Stimulated activated CD4-positive, alpha-beta T cell treated with anti-CD3 and anti-CD28 coated beads, Interleukin-15, amount 100 ng/mL, for 1 hour (primary cell): ENCODE measurements at places on chromosomes 6 and 20.

DNA sequence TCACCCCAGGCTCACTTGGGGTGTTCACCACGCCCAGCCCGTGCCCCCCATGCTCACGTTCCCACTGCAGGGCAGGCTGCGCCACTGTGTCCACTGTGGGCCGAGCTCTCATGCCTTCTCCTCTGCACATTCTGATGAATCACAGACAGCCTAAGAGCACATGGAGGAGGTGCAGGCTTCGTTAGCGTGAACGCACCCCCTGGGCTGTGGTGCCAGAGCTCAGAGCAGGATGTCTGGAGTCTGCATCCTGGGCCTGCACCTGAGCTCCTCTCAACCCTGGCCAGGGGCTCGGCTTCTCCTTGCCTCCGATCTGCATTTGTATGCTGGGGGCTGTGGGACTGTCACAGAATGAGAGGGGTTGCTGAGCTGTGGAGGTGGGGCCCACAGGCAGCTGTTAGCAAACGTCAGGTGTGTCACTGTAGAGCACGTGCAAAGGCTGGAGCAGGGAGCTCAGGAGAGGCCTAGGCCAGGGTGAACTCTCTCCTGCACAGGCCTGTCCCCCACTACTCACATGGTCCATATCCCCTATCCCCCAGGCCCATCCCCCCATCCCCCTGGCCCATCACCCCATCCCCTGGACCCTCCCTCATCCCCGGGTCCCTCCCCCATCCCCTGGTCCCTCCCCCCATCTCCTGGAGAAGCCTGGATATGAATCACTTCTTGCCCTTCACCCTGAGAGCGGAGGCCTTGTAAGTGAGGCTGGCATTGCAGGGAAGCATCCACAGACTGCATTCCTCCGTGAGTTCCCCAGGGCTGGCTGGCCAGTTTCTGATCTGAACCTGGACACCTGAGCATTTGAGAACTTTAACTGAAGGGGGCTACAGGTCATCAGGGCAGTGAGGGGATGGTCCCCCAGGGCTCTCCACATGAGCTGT lies 309.5 kb downstream of the TAF4 start:
- DNase-seq, result no peak

DNA sequence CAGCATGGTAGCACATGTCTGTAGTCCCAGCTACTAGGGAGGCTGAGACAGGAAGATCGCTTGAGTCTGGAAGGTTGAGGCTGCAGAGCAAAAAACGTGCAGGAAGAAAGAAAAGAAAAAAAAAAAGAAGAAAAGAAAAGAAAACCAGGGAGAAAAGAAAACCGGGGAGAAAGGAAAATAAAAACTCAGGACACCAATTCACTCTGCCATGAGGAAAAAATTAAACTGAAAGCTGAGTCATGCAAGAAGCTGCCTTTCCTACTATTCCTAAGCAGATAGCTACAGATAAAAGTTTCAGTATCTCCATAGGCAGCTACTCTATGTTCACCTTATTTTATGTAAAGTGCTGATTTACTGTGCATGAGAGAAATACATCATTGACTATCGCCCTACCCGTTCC lies 10.5 kb downstream of the PTGIS start:
- no peak for DNase-seq

DNA sequence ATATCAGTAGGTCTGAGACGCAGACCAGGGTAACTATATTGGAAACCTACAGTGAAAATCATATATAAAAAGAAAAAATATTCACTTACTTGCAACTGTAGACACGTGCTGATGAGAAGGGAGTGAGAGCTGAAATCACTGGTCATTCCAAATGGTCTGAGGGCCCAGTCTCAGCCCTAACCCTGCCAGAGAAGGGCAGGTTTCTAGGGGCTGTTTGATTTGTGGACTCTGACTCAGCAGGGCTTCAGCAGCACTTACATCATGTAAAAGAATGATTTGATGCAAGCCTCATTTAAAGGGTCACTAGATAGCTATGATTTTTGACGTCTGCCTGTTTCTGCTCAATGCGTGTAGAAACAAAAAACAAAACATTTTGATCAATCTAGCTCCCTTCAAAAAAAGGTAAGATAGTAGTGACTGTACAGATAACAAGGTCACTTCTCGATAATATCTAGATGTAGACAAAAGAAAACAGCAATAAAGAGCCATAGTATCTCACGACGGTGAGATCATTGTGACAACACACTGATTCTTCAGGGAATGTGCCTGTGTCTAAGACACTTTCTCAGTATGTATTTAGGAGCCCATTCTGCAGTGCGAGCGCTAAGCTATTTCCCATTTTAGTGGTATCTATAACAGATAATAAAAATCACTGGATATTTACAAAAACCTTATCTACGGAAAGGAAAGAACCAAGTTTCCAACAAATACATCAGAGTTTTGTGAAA lies 307.2 kb downstream of the HIVEP2 start:
- no peak for DNase-seq

DNA sequence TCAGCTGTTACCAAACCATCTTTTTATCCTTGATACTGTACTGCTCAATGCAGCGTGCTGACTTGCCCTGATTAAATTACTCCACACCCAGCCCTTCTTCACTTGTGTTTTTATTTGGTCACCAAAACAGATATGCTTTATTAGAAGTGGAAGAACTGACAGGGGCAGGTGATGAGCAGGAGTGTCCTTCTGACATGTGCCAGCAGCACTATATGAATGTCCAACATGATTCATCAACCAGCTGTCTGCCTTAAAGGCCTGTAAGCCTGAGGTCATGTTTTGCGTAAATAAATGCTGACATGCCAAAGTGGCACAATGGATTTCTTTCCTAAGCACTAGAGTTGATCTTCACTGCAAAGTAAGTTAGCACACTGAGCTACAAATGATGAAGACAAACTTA lies 15.4 kb downstream of the POPDC3 start:
- DNase-seq, result no peak

GRCh38 chr6:41824571-41825569 lies 37.4 kb downstream of the TOMM6 start:
- DNase-seq, result no peak

DNA sequence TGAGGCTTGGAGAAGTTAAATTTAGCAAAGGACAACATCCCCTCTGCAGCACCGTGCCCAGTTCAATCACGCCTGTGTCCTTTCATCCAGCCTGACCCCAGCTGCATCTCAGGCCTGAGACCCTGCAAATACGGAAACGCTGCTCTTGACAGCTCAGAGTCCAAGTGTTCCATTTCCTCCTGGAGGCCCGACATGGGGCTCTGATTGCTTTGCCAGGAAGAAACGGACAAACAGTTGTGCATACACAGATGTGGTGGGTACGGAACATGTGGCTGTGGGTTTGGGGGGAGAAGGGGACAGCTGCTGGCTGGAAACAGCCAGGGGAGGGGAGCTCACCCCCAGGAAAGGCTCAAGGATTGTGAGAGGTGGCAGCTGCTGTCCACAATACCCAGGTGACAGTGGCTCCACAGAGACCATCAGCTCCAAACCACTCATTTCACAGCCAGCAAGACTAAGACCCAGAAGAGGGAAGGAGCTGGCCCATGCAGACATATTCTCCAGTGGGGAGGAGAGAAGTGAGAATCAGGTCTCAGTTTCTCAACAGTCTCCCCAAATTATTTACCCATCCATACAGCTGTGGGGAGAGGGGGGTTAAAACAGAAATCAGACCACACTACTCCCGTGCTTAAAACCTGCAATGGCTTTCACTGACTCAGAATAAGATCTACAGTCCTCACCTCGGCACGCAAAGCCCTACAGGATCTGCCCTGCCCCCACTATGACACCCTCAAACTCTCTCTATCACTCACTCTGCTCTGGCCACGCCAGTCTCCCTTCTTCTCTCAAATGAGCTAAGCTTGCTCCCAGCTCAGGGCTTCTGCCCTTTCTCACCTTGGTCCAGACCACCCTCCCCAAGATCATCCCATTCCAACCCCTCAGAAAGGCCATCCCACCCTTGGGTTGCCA lies 89.1 kb downstream of the PREX1 start:
- no peak for DNase-seq

DNA sequence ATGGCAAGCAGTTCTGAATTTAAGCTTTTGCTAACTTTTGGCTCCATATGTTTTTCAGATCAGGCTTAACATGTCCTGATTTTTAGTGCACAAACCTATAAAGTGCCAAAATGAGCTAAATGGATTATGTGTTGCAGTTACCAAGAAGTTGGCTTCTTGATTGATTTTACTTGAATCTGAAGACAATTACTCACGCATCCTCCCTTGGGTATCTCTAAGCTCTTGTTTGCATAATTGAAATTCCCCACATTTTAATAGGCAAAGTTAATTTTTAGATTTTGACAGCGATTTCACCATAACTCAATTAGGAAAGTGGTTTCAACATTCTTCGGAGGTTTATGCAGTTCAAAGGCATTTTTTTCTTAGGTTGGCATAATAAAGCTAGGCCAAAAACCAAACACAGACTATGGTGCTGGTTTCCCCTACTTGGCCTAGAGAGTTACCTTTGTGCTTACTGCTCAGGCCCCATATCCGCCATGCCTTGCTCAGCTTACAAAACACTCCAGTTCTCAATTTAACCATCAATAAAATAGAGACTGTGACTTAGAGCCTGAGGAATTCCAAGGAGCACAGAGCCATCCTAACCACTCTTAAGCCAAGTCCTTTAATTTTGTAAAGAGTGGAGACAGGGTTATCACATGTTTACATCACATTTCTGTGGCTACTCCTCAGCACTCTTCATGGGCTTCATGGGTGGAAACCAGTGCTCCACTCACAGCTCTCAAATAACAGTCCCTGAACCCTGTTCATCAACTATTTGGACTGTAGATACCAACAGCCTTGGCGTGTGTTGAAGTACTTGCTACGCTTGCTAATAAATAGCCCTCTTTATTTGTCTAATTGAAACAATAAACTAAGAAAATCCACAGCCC lies 32.1 kb downstream of the LAMA4 start:
- no peak for DNase-seq

DNA sequence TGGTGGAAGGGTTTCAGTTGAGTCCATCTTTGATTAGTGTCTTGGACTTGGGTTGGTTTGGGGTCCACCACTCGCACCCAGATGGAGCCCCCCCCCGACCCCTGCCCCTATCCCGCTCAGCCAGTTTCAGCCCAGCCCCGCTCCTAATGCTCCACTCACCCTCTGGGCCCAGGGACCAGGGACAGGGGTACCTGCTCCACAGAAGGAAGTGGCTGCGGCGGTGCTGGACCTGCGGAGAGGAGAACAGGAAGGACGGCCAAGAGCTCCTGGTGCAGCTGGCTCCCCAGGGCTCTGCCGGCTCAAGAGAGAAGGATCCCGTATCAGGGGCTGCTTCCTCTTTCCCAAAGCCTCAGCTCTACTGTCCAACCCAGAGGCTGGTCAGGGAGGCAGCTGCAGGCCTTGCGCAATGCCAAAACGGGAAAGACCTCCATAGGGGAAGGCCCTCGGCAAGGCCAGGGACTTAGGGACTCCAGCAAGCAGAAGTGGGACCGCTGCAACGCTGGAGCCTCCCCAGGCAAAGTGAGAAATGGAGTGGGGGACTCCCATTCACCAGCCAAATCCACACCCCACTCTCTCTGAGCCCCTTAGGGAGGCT lies at the start of gene SIGLEC1:
SIGLEC1 (minus strand) TSS at position 322 of the 595 bp plus-strand sequence. CDS start 5,472 bp downstream, outside the sequence.
- DNase-seq, result no peak

DNA sequence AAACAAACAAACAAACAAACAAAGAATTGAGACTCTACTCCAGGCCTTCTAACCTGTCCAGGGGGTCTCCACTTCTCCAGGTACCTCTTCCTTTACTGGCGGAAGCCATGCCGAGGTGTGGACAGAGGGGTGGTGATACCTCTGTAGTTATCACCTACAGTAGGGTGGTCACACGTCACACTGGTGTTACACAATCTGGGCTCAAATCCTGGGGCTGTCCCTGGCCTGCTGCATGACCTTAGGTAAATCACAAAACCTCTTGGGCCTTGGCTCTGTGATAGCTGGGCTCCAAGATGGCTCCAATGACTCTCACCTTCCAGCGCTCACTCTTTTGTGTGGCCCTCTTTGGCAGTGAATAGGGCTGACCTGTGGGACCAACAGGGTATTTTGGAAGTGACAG lies 76.8 kb upstream of the ZNFX1 start:
- DNase-seq, result no peak

DNA sequence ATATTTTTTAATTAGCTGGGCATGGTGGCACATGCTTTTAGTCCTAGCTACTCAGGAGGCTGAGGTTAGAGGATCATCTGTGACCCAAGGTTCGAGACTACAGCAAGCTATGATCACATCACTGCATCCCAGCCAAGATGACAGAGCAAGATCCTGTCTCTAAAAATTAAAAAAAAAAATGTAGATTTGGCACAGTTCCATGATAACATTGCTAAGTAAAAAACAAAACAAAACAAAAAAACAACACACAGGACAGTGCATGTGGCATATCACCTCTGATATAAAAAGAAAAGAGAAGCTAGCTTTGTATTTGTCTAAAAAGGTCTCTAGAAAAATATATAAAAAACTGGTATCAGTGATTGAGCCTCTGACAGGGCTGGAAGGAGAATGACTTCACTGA lies 24.6 kb downstream of the RNF24 start:
- no peak for DNase-seq

DNA sequence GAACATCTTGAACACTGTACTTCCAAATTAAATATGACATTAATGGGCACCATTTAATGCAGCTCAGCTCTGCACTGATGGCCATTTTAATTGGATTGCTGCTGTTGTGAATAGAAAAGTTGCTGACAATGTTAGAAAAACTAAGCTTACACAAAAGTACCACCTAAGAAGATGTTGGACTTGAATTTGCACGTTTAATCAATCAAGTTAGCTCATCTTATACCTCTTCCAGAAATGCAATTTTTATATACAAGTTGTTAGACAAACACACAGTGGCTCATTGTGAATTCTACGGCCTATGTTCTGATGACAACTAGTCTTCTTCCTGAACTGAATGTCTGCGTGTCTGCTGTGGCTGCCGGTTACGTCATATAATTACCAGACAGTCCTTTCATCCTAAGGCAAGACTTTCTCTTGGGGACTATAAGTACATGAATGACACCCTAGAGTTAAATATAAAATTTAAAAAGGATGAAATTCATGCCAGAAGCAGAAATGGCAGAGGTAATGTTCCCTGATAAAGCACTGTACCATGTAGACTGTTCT lies 330.2 kb downstream of the EPM2A start:
- no peak for DNase-seq

GRCh38 chr6:151018046-151018445 lies 152.5 kb downstream of the MTHFD1L start:
- DNase-seq, result no peak

- DNase-seq, result no peak
These were observed 704 bp upstream of the FAM210B start for GRCh38 chr20:56358070-56358469.

- DNase-seq, result no peak
These were observed 47.4 kb upstream of the STX16 start for GRCh38 chr20:58603721-58604120.

GRCh38 chr6:41688256-41688965 lies 47.0 kb downstream of the TFEB start:
- no peak for DNase-seq

DNA sequence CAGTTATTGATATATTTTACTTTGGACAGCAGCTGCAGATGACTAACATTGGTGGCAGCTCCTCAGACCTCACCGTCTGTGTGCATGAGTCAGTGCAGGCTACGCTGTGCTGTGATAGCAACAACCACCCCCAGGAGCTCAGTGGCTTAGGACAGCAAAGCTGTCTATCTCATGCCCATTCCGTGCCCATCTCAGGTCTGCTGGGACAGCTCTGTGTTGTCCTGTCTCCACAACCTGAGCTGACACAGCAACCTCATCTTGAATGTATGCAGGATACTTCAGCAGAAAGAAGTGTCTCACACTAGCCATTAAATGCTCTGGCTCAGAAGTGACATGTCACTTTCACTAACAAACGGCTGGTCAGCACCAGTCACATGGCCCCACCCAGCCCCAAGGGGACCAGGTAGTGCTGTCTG lies 47.7 kb downstream of the BANF2 start:
- no peak for DNase-seq
